ENCODE measurements at places on chromosomes 12 and 14.

- DNase-seq, result no peak
These were observed 903 bp upstream of the NT5DC3 start for GRCh38 chr12:103841690-103842584.

DNA sequence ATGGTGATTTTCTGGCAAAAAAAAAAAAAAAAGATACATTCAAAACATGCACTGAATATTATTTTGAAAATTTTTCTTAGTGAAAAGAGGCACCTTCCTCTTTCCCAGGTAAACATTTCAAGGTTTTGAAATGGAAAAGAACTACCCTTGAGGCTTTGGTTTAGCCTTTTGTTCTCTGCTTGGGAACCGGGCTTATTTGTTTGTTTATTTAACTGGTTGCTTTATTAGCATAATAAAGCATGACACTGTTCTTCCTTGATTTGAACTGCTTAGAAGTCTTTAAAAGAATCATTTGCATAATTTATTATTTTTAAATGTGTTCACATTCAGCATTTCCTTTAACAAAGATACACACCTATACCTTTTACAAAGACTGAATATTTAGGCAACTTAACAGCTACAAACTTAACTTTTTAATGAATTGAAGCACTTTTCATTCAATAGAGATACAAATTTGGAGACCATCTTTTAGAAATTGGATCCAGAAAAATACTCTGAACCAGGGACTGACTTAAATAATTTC is 174.5 kb downstream of the FBXL14 start:
- no peak for DNase-seq

- DNase-seq, result no peak
These were observed 80.3 kb upstream of the PWP1 start for GRCh38 chr12:107605293-107605692.

DNA sequence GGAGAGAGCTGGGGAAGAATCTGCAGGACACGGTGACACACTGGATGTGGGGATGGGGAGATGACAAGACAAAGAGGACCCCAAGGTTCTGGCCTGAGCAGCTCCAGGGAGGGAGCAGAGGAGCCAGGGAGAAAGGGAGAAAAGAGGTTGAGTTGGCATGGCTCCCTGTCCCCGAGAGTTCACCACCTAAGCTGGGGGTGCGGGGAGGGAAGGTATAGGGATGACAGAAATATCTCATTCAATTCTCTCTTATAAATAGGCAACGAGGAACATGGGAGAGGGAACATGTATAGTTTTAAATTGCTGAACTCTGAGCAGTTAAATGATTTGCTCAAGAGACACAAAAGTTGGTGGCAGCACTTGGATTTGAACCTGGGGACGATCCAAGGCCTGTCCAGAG is 85.1 kb downstream of the CMKLR1 start:
- DNase-seq, result no peak

GRCh38 chr14:76872796-76873432 is 46.7 kb downstream of the LRRC74A start:
- DNase-seq, result no peak

- DNase-seq, result no peak
These were observed 49.5 kb downstream of the PRMT8 start for GRCh38 chr12:3540387-3540990.

GRCh38 chr14:20982646-20983369 is 7.0 kb upstream of the METTL17 start:
- DNase-seq, result no peak

- peak; percentile 74 for DNase-seq
These were observed at the start of gene ZNF219 for GRCh38 chr14:21098076-21098891. Gene ZNF219 (minus strand): TSS chr14:21098655. CDS start chr14:21093591, 5,064 bp downstream.

DNA sequence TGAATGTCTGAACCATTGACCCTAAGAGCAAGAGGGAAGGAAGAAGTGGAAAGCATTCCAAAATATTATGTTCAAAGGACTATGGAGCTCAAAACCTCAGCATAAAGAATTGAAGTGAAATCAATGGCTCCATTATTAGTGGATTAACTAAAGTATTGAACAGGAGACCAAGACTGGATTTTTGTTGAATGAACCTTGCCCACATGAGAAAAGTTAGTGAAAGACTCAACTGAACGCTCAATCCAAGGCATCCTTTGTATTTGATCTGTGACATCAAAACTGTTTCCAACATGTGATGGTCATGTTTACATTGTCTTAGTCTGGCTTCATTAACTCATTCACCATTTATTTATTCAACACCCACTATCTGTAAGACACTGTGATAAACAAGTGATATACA is 161.0 kb downstream of the CNTN1 start:
- DNase-seq, result no peak

DNA sequence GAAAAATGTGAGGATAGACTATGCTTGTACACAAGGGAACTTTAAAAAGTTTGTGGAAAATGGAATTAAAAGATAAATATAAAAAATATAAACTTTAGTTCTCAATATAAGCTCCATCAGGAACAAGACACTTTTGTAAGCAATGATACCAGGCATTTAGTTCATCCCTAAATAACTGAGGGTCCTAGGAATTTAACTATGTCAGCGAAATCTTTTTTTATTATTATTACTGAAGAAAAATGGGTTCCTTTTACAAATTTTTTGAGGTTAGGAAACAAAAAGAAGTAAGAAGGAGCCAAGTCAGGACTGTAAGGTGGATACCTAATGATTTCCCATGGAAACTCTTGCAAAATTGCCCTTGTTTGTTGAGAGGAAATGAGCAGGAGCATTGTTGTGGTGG is 102.8 kb downstream of the TRMT5 start:
- no peak for DNase-seq

DNA sequence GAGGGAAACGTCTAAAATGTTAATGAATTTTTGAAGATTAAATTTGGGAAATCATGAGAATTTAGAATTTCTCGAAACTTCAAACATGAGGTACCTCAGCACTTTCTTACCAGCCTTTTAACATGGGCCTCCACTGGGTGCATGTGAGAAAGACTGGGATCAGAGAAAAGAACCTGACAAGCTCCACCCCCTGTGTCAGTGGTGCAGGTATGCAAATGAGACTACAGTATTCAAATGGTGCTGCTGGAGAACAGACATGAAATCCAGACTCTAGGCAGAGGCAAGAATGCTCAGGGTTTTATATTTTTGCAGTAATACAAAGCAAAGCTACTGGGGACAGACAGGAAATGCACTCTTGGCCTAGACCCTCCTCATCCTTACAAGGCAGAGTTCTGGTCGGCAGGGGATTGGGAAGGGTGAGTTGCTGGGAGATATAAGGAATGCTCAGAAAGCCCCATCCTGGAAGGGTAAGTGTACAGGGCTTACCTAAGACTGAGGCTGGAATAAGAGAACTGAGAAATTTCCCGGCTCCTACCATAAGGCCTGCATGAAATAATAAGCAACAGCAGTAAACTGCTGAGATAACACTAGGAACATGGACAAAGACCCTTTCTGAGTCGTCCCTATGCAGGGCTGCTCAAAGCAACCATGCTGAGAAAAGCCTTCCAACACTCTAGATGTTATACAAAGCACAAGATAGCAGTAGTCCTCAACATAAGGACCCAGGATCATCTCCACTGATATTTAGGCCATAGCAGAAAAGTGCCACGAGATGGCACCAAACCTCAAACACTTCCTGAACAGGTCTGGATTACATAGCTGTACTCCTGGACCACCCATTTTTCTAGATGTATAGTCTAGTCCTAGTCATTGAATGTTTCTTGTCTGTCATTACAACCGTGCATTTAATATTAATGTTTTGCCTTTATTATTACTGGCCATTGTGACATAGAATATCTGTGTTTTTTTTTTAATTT is 260.8 kb downstream of the RASSF9 start:
- peak; percentile 33 for DNase-seq

- no peak for DNase-seq
These were observed 120.4 kb upstream of the LRIG3 start for GRCh38 chr12:59040656-59041055.

- DNase-seq, result no peak
These were observed 55.6 kb downstream of the SYNE3 start for GRCh38 chr14:95460647-95461478.

DNA sequence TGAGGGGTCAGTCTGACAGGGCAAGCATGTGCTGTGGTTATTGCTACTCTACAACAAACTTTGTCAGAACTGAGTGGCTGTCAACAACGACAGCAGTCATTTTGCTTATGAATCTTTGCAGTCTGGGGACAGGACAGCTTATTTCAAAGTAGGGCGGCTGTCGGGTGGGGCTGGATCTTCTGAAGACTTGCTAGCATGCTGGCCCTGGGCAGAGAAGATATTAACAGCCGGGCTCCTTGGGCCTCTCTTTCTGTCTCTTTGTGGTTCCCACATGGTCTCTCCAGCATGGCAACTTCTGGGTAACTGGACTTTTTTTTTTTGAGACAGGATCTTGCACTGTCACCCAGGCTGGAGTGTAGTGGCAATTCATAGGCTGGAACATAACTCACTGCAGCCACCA is 33.9 kb upstream of the ALDH2 start:
- no peak for DNase-seq

DNA sequence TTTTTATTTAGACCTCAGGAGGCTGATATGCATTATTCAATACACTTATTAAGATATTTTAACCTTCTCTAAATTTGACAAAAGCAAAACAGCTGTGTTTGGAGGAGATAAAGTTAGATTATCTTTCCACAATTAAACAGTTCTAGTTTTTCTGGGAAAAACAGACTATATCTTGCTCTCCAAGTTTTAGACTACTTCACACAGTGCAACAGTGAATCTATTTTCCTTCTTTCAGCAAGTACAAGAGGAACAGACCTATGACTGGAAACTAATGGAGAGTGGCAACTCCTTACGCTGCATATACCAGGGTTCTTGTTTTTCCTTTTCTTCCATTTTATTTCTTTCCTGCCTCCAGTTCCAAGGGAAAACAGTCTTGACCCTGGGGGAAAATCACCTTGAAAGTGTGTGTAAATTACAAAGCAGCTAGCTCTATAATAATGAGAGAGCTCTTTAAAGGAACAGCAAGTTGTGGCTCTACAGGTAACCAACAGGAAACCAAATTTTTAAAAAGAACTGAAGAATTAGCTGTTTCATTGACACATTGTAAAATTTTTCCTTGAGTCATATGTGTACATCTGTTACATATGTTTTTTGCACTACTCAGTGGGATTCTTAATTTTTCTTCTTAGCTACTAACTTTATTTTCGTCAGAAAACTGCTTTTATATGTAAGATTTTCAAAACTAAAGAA is 27.4 kb downstream of the DNM1L start:
- no peak for DNase-seq

GRCh38 chr12:106780010-106780631 is 5.6 kb downstream of the RIC8B start:
- DNase-seq, result no peak

- peak; percentile 59 for DNase-seq
These were observed 1.4 kb upstream of the APOBEC1 start for GRCh38 chr12:7667125-7667524.

DNA sequence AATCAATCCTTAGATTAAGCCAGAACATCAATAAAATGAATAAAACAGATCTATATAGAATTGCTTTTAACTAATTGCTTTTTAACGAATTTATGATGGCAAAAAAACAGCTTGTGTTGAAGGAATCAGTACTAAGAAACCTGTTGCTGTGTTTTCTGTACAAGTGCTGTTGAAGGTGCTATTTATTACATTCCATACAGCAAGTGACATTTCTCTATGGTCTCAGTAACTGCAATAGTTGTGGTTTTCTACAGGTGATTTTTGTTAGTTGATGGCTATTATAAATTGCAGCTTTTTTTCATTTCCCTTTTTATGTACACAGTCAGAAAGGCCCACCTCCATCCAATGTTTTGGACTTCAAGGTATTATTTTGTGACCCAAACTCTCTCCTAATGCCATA is 56.6 kb downstream of the SLC2A13 start:
- DNase-seq, result no peak

- DNase-seq, result no peak
These were observed 667.2 kb downstream of the DIO2 start for GRCh38 chr14:79543967-79544697.

Data from large intestine (tissue), 12 donors.